ENCODE measurements at places on chromosomes 4 and X. TPM values are rescaled to one million over a fixed set of nuclear protein-coding genes. Genes with fewer than 3 reads are reported as not detected.
A peak's percentile ranks its signal among the peaks of the same experiment; 100 is the strongest.

- H3K27ac ChIP-seq = peak overlapping the region; percentile 91
- no peaks in the 10 kb centered on the region for H3K36me3 ChIP-seq
- H3K4me1 ChIP-seq = peaks cover 43% of the 10 kb centered on the region
- H3K4me3 ChIP-seq = peak overlapping the region; percentile 85
- H3K27me3 ChIP-seq = no peaks in the 10 kb centered on the region
Measured at GRCh38 chr4:87007528-87008446, 73.0 kb downstream of the AFF1 start.

GRCh38 chrX:3527811-3528210 lies 181.4 kb upstream of the MXRA5 start:
- H3K27ac ChIP-seq = no peak overlapping the region
- H3K4me1 ChIP-seq = no peaks in the 10 kb centered on the region
- H3K36me3 ChIP-seq = no peaks in the 10 kb centered on the region
- no peak for DNase-seq
- no peaks in the 10 kb centered on the region for H3K27me3 ChIP-seq

DNA sequence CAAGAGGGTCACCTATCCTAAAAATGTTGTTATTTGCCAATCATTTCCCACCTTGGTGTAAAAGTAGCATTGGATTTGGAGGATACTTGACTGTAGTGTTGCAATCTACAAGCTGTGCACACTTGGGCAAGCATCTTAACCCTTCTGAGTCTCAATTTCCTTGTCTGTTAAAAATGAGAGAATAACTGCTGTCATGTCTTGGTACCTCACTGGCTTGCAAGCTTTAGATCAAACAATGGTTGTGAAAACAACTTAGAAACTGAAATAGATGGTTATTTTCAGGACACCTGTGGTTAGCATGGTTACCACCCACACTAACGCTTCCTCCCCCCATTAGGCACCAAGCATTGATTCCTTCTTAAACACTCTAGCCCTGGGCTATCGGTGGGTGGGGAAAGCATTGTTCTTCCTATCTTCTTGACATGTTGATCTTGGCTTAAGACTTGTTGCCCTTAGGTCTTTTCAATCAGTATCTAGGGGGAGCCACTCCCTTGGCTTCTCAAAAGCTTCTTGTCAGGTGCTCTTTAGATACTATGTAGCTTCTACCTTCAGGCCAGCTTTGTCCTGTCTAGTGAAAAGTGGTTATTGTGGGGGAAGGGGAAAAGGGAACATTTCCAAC lies 10.6 kb upstream of the AMOT start:
- no peaks in the 10 kb centered on the region for H3K27me3 ChIP-seq
- DNase-seq = no peak
- H3K4me1 ChIP-seq = no peaks in the 10 kb centered on the region

DNA sequence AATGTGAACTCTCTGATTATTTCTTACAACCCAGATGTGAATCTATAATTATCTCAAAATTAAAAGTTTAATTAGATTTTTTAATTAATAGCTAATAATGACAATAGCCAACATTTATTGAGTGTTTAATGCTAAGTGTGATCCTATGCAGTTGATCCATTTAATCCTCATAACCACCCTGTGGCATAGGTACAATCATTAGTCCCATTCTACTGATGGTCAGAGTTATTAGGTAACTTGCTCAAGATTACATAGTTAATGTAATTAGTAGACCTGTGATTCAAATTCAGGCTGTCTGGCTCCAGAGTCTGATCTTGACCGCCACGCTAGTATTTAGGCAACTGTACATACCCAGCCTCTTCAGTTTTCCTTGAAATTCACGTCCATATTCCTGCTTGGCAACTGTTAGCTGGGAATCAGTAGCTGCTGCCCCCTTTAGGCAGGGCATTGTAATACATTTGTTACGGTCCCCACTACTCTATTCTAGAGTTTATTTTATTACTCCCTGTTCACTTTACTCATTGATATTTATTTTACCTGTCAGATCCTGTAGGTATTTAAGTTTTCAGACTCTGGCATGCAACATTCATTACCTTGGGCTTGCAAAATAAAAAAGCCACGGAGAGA lies 20.6 kb upstream of the TEC start:
- no peak overlapping the region for H3K4me3 ChIP-seq
- H3K4me1 ChIP-seq = no peaks in the 10 kb centered on the region
- no peak for DNase-seq
- no peak overlapping the region for H3K27ac ChIP-seq

DNA sequence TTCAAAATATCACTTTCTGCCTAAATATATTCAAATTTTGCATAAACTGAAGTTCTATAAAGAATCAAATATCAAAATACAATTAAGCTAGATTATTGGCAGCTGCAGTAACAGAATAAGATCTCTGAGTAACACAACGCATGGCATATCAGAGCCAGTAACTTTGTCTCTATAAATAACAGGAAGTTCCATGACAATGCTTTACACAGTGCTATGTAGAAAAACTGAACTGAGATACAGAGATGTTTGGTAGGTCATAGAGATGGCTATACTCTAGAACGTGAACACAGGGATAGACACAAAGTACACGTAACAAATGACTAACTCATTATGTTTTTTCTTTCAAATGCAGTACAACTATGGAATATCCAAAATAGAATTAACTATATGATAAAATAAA lies 18.2 kb downstream of the UBE2D3 start:
- no peak overlapping the region for H3K27ac ChIP-seq
- H3K36me3 ChIP-seq = peaks cover 11% of the 10 kb centered on the region
- no peaks in the 10 kb centered on the region for H3K27me3 ChIP-seq

DNA sequence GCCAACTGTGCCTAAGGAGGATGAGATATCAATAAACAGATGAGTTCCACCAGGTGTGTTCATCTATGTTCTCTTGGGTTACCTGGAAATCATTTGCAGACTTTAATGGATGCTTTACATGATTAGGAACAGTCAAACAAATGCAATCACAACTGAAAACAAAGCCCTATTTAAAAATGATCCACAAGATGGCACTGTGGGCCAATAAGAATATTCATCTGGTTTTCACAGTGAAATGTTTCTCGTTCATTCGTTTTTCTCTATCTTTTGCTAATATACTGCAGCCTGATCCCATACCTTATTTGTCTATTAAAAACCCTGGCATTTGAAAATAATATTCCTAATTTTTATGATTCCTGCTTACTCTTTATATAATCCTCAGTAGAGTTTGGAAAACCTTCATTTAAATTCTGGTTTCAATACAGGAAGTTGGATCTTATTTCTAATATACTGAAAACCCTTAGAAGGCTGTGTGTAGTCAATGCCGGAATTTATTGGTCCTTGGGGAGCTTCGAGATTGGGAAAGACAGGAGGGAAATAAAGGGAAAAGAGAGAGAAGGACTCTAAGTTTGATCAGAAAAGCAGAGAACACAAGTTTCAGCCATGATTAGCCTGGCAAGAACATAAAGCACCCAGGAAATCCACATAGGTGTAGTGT lies 63.8 kb upstream of the TAPT1 start:
- peaks cover 4% of the 10 kb centered on the region for H3K4me1 ChIP-seq
- H3K36me3 ChIP-seq = no peaks in the 10 kb centered on the region
- H3K27ac ChIP-seq = no peak overlapping the region
- H3K27me3 ChIP-seq = no peaks in the 10 kb centered on the region

- H3K27ac ChIP-seq = no peak overlapping the region
- H3K36me3 ChIP-seq = no peaks in the 10 kb centered on the region
- DNase-seq = no peak
- H3K4me3 ChIP-seq = no peak overlapping the region
Measured at GRCh38 chr4:6107114-6107791, 89.0 kb upstream of the C4orf50 start.

GRCh38 chr4:160175064-160175643 lies 1072.3 kb downstream of the RAPGEF2 start:
- no peak overlapping the region for H3K27ac ChIP-seq
- H3K36me3 ChIP-seq = no peaks in the 10 kb centered on the region
- H3K4me1 ChIP-seq = no peaks in the 10 kb centered on the region

- peak overlapping the region; percentile 43 for H3K27ac ChIP-seq
- peaks cover 8% of the 10 kb centered on the region for H3K4me1 ChIP-seq
- peak; percentile 26 for DNase-seq
- H3K4me3 ChIP-seq = no peak overlapping the region
- no peaks in the 10 kb centered on the region for H3K27me3 ChIP-seq
- H3K36me3 ChIP-seq = no peaks in the 10 kb centered on the region
Measured at GRCh38 chrX:87409113-87409841, 108.3 kb upstream of the KLHL4 start.

DNA sequence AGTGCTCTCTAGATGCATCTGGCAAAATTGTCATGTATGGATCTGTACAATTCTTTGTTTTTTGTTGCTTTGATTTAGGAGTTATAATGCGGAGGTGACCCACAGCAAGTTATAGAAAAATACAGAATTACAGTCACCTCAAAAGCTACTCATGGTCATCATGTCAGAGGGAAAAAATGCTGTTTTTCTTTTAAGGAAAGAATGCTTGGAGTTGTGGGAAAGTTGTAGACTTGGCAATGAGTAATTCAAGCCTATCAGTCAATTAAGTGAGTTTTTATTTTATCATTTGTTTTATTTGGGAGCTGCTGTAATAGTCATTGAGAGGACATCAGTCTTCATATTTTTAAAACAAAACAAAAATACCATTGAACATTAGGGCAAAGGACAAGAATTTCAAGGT lies 16.4 kb downstream of the FHL1 start:
- no peaks in the 10 kb centered on the region for H3K36me3 ChIP-seq
- H3K4me3 ChIP-seq = peak overlapping the region; percentile 27
- peak overlapping the region; percentile 70 for H3K27ac ChIP-seq

GRCh38 chr4:110104661-110105060 lies 93.8 kb downstream of the ELOVL6 start:
- no peaks in the 10 kb centered on the region for H3K27me3 ChIP-seq
- H3K36me3 ChIP-seq = no peaks in the 10 kb centered on the region
- H3K27ac ChIP-seq = no peak overlapping the region

DNA sequence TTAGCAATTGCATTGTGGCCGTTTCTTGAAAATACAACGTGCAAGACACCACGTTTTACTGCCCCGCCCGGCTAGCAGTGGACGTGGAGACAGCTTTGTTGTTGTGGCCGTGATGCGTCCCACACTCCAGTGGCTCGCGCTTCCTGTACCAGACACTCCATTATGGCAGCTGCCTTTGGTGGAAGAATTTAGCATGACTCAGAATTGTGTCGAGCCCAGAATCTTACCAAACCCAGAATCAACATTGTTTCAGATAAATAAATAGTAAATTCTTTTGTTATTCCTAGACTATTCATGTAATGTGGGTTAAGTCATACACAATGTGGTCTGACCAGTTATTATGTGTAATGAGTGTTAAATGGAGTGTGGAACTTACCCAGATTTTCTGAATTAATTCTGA lies 25.3 kb upstream of the S100P start:
- H3K4me3 ChIP-seq = no peak overlapping the region
- H3K4me1 ChIP-seq = peaks cover 4% of the 10 kb centered on the region
- H3K27ac ChIP-seq = no peak overlapping the region
- no peaks in the 10 kb centered on the region for H3K27me3 ChIP-seq
- H3K36me3 ChIP-seq = no peaks in the 10 kb centered on the region

DNA sequence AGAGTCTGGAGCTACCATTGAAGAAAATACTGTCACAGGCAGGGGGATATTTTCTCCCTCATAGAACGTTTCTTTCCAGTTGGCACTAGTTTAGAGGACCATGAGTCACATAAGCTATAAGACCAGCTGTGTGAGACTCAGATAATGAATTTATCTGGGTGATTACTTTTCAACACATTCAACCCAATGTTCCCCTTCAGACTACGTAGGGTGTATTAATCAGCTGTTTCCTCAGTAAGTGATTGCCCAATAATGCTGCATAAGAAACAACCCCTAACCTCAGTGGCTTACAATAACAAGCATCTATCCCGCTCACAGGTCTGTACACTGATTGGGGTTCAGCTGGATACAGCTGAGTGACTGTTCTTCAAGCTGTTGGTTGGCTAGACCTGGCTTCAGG lies 38.1 kb downstream of the CBLL2 start:
- H3K27ac ChIP-seq = no peak overlapping the region
- H3K36me3 ChIP-seq = no peaks in the 10 kb centered on the region
- peaks cover 14% of the 10 kb centered on the region for H3K4me1 ChIP-seq
- no peak overlapping the region for H3K4me3 ChIP-seq
- DNase-seq = no peak
- no peaks in the 10 kb centered on the region for H3K27me3 ChIP-seq

GRCh38 chr4:3388471-3389232 lies 53.1 kb upstream of the HGFAC start:
- H3K4me3 ChIP-seq = peak overlapping the region; percentile 57
- no peaks in the 10 kb centered on the region for H3K36me3 ChIP-seq

GRCh38 chr4:157804986-157805385 lies 367.8 kb downstream of the GASK1B start:
- H3K27me3 ChIP-seq = no peaks in the 10 kb centered on the region
- DNase-seq = no peak
- no peaks in the 10 kb centered on the region for H3K36me3 ChIP-seq
- no peak overlapping the region for H3K27ac ChIP-seq
- H3K4me3 ChIP-seq = no peak overlapping the region
- peaks cover 18% of the 10 kb centered on the region for H3K4me1 ChIP-seq

GRCh38 chrX:43559644-43560043 lies 96.5 kb upstream of the MAOA start:
- H3K36me3 ChIP-seq = no peaks in the 10 kb centered on the region
- no peaks in the 10 kb centered on the region for H3K4me1 ChIP-seq
- H3K27me3 ChIP-seq = no peaks in the 10 kb centered on the region
- no peak overlapping the region for H3K4me3 ChIP-seq

DNA sequence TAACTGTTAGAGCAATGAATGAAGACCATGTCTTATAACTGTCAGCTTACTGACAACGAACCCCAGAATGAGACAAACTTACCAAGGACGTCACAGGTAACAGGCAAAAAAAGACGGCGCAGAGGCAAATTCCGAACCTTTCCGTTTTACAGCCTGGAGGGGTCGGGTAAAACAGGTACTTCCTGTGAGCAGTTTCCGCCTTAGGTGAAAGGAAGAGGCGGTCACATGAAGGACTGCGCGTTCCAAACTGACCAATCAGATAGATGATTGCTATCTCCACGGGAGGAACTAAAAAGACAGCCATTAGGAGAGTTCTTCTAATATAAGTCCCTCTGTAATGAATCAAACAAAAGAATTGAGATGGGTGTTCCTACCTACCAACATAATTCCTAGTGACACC lies at the start of gene COX7B2:
Gene COX7B2, minus strand, starts transcription at position 168 of the 400 bp plus-strand sequence. CDS start 174,053 bp downstream, outside the sequence.
- no peak within 1 kb of the TSS for H3K4me3 ChIP-seq
- no peaks in the 10 kb centered on the region for H3K4me1 ChIP-seq
- H3K27ac ChIP-seq = no peak within 1 kb of the TSS
- H3K36me3 ChIP-seq = no peaks in the 10 kb centered on the region
- DNase-seq = no peak

The MGARP gene
- total RNA-seq = 4.2 TPM

The SEL1L3 gene
- 9.9 TPM for total RNA-seq

The PNMA6F gene
- total RNA-seq = not detected

The ADH6 gene
- 0.41 TPM for total RNA-seq

The SERPINA7 gene
- not detected for total RNA-seq

The ENPEP gene
- 9.9 TPM for total RNA-seq

The TLR3 gene
- 5.7 TPM for total RNA-seq

Data from thoracic aorta (tissue), 2 donors.